Dermis microvascular lymphatic vessel endothelial cell (primary cell): ENCODE measurements at places on chromosomes 7 and 10. TPM values are rescaled to one million over a fixed set of nuclear protein-coding genes. Genes with fewer than 3 reads are reported as not detected.

DNA sequence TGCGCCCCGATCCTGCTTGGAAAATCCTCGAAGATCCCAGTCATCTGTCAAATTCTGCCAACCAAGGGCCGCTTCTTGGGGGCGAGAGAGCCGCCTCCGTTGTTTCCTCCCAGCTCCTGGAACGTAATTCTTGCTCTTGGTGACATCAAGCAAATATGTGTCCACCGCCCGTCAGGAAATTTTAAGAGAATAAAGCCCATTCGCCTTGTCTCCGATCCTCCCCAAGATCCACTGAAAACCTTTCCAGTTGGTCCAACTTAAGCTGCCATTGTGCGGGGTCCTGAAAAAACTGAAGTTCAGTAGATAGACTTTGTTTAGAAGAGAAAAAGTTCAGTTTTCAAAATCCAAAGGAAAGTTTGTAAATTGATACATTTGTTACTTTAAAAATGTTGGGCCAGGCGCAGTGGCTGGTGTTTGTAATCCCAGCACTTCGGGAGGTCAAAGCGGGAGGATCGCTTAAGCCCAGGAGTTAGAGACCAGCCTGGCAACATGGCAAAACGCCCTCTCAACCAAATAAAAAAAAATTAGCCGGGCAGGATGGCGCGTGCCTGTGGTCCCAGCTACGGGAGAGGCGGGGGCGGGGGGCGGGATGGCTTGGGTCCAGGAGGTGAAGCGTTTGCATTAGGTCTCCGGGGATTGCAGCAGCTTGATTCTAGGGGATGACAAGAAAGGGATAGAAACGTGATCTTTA is 1.0 kb upstream of the ZNF800 start:
- DNase-seq = no peak

The CUZD1 gene
- total RNA-seq = 0.25 and 0.26 TPM in 2 replicates

The FGFBP3 gene
- total RNA-seq = 0.13 and 0.51 TPM in 2 replicates

DNA sequence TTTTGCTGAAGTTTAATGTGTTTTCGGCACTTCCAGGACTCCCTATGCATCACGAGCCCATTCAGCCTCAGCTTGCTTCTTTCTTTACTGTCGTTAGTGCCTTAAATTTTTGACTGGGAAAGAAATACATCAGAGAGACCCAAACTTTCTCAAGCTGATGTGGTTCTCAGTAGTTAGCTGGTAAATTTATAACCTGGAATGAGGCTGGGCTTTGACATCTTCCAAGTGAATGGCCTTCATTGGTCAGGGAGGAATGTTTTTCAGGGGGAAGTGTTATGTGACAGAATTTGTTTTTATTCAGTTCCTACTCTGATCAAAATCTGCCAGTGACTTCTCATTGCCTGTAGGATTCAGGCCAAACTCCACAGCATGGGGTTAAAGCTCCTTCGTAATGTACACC is 296.9 kb downstream of the SORCS3 start:
- DNase-seq = no peak

DNA sequence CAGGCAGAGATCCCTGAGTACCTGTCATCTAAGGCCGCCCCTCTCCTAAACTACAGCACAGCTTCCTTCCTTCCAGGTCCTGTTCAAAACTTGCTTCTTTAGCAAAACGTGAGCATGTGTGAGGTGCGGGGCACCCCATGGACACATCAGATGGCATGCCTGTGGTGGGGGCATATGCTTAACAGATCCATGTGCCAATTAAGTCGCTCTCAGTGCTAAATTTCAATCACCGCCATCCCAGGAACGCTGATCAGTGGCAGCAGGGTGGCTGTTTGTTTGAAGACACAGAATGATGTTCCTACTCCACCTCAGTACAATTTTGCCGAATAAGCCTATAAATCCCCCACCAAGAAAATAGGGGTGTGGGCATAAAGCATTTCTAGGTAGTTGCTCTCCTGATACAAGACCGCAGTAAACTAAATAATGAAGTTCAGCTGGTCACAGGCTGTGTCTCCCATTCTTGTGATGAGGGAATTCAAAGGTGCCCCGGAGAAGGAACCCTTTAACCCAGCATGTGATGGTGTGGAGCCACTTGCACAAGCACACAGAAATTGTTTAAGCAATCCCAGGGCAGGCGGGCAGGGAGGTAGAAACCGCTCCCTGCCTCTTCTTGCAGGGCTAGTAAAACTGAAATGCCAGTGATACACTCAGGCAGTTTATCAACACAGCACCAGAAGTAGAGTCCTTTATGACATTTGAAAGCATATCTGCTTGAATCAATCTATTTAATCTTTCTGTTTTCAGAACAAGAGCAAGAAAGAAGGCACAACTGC is 205.7 kb downstream of the SORCS1 start:
- DNase-seq = no peak

- no peak for DNase-seq
Observed at GRCh38 chr10:128221807-128222206, 95.6 kb upstream of the MKI67 start.

The SAMD9 gene
- 10.3 and 11.3 TPM in 2 replicates for total RNA-seq

DNA sequence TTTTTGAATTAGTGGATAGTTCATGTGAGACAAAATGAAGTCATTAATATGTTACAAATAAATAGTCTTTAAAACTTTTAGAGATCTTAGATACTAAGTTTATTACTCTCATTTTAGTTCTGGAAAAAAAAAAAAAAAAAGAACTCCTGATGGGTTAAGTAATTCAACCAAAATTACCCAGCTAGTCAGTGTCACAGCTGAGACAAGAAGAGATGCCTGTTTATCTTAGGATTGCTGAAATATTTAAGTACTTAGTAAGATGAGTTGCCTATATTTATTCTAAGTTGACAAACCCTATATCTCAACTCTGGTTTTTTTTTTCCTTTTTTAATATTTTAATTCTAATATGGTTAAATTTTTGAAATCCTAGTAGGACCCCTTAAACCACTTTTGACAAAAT is 781.0 kb upstream of the LRRN3 start:
- DNase-seq = no peak

GRCh38 chr7:47580811-47581331 is 1.0 kb downstream of the TNS3 start:
- no peak for DNase-seq

The RAMP3 gene
- total RNA-seq = 32.3 and 213 TPM in 2 replicates

DNA sequence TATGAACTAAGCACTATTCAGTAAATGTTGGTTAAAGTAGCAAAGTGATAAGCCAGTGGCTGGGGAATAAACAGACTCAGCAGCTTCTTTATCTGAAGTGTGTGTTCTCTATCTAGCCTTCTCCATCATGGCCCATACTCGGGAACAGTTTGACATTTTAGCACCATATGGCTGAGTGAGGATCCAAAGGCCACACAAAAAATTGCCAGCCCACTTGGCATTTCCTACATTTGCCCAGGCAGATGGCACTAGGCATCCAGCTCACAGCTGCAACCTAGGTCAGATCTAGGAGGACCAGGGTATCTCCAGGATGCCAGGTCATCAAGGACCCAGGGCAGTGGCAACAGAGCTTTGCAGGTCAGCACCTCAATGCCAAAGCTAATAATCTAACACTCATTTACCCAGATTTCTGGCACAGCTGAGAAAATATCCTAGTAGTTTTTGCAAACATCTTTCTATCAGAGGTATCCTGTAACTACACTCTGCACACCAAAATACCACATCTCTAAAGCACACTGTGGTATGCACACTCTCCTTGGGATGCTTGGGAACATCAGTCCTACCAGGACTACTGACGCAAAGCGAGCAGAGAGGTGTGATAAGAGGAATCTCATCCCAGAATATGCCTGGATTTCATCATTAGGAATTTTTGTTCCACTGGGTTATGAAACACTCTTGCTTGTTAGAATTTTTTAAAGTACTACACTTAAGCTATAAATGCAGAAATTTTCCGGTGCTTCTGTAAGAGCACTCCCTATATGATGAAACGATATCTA is 61.7 kb downstream of the DOCK4 start:
- no peak for DNase-seq

The SOSTDC1 gene
- total RNA-seq = not detected in 2 replicates

GRCh38 chr7:46508583-46508982 is 587.5 kb upstream of the IGFBP3 start:
- DNase-seq = no peak

DNA sequence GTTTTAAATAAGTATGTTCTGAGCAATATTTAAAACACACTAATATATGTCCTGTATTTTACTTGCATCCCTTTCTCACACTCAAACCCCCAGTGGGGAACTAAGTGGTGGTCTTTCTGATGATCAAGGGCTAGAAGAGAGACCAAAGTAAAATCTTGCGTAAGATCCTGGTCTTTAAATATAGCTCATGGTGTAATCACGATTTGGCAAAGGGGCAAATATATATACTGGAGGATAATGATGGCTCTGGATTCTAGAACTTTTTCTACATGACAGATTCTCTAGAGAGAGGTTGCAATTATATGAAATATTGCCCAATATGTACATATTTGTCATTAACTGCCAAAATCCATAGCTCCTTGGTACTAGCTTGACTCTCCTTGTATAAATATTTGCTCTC is 438.3 kb downstream of the NXPH1 start:
- DNase-seq = no peak

GRCh38 chr10:100634034-100634433 is 98.3 kb downstream of the HIF1AN start:
- DNase-seq = no peak

- peak; percentile 34 for DNase-seq
Observed at GRCh38 chr10:98446151-98446660, 529 bp downstream of the HPS1 start.

- peak; percentile 64 for DNase-seq
Observed at GRCh38 chr10:62437696-62438095, 63.5 kb downstream of the ZNF365 start.

The TMEM270 gene
- not detected in 2 replicates for total RNA-seq

The KLF14 gene
- total RNA-seq = not detected in 2 replicates

- DNase-seq = no peak
Observed at GRCh38 chr10:71957546-71958275, 6.5 kb upstream of the CHST3 start.

DNA sequence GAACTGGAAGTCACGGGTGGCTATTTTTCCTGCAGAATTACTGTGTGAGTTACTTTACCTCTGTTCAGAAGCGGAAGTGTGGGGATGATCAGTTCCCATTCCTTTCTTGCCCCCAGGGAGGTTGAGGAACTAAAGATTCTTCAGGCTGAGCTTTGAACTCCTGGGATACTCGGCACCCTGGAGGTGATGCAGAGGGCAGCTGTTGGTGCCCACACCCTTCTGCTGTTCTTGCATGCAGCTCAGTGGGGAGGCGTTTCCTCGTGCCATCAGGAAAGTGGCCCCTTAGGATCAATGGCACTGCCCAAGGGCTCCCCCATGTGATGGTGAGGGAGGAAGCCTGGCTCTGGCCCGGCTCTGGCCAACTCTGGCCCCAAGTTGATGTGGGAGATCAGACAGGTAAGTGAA is 44.7 kb upstream of the MXI1 start:
- DNase-seq = no peak

DNA sequence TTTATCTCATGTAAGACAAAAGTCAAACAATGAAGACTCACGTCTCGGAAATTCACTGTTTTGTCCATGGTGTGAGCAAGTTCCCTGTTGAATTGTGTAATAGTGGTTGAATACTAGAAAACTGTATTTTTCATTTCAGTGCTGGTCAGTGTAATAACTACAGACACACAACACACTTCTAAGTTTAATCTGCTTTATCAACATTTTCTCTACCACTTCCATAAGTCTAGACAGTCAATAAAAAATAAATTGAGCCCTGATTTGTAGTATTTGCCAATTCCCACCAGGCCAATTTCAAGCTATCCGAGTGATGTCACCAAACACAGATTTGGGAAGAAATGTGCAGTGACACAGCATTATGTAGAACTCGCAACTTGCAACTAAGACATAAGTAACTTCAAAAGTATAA is 81.9 kb downstream of the GPR141 start:
- DNase-seq = no peak

The AOC1 gene
- total RNA-seq = not detected in 2 replicates

DNA sequence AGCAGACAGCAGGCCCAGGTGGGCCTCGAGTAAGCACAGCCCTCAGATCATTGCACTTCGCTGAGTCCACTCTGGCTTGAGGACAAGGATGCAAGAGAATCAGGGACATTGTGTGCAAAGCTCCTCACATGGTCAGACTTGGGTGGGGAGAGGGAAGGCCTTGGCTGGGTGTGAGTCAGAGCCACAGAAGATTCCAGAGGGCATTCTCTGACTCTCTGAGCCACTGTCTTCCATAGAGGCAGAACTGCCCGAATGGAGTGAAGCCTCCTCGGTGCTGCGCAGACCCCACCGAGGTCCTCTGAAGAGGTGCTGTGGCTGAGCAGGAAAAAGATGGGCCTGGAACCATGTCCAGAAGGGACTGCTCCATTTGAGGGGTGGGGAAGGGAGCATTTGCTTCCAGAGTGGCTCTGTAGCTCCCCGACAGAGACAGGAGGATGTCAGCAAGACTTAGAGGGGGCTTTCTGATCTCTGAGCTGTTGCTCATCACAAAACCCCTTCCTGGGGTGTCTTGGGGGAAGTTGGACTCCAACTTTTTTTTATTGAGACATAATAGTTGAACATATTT is 120.8 kb downstream of the PTPN20 start:
- no peak for DNase-seq

DNA sequence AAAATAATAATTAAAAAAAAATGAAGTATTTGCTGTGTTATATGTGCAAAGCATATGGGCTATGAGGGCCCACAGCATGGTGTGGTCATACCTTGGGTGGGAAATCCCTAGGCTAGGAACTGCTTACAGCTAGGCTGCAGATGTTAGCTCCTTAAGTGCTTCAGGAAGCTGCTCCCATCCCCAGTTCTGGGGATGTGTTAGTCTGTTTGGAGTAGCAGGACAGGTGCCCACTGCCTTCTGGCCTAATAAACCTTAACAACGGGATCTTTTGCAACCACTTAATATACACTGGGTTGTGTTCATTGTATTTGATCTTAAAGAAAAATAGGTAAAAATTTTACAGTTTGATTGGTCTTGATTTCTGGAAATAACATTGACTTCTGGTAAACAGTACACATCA is 46.3 kb downstream of the HK1 start:
- DNase-seq = no peak

The PNLIPRP3 gene
- under 0.01 TPM in 1 of 2 replicates, not detected in the other for total RNA-seq

- no peak for DNase-seq
Observed at GRCh38 chr10:99938563-99938962, 71.2 kb downstream of the DNMBP start.

GRCh38 chr10:126838316-126838715 is 66.9 kb upstream of the DOCK1 start:
- no peak for DNase-seq

DNA sequence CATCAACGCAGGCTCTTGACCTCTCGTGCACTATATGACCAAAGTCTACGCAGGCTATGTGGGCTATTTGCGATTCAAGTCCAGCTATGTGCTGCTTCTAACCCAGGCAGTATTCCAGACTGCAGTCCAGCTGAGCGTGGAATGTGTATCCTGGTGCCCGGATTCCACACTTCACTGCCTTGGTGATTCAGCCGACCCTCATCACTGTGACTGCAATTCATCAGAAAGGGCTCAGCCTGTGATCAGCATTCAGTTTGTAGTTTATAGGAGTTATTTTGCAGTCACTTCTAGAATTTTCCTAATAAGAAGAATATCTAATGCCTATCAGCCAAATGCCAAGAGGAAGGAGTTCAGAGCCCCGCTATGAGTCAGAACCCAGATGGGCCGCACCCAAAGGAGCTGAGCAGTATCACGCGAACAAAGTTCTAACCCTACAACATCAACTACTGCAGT is 119.8 kb upstream of the LANCL2 start:
- DNase-seq = no peak

The NUPR2 gene
- not detected in 2 replicates for total RNA-seq

- no peak for DNase-seq
Observed at GRCh38 chr7:98286701-98287485, 5.4 kb downstream of the BRI3 start.
